ENCODE measurements at places on chromosomes 12 and 14.

GRCh38 chr12:64039281-64039871, 182.7 kb downstream of the KICS2 start:
- DNase-seq = no peak

DNA sequence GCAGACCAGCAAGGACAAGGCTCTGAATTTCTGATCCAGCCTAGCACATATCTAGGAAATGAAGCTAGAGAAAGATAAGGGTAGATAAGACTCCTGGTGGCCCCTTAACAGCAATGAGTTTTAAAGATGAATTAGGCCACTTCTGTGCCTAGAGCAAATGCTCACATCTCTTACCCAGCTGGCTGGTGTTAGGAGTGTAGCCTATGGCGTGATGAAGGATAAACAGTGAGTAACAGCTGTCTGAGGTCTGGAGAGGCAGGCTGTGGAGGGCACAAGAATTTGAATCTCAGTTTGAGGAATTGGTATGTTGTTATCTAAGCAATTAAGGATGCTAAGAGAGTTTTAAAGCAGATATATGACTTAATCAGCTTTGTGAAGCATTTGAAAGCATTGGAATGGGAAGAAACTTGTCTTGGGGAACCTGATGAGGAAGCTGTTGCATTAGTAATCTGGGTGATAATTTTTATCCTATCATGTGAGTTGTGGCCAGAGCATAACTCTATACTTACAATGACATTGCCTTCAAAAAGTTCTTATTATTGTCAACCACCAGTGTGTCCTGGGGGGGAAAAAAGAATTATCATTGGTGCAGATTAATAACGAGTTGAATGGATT, 161.8 kb downstream of the SRGAP1 start:
- DNase-seq = peak; percentile 73

GRCh38 chr12:54195737-54196347, 7.1 kb upstream of the SMUG1 start:
- DNase-seq = no peak

GRCh38 chr14:62847168-62847567, 198.1 kb downstream of the KCNH5 start:
- DNase-seq = peak; percentile 88

All from NCI-H524 treated with DMSO at 0.1 percent for 48 hours (cell line).